ENCODE measurements at places on chromosomes 7 and 10.
A peak's percentile ranks its signal among the peaks of the same experiment; 100 is the strongest.

DNA sequence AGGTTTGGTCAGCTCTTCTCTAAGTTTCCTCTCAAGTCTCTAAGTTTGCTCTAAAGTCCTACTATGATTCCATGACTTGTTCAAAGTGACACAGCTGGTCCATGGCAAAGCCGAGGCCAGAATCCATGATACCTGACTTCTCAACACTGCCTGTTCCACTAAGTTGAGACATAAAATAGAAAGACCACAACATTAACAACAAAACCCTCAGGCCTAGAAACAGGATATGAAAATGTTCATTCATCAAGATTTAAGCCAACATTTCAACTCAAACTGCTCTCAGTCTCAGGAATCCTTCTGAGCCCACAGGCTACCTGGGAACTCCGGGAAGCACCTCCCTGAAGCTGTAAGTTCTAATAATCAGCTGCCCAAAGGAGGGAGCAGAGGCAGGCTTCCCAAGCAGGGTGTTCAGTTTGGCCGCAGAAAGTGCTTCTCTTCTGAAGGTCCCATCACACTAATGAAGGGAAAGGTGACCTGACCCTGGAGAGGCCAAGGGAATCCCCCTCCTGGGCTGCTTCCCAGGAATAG lies 62.9 kb downstream of the STK17A start:
- DNase-seq = no peak

- DNase-seq = no peak
Measured at GRCh38 chr7:45242698-45243097, 85.1 kb downstream of the RAMP3 start.

GRCh38 chr7:13198727-13199126 lies 511.3 kb downstream of the ARL4A start:
- no peak for DNase-seq

DNA sequence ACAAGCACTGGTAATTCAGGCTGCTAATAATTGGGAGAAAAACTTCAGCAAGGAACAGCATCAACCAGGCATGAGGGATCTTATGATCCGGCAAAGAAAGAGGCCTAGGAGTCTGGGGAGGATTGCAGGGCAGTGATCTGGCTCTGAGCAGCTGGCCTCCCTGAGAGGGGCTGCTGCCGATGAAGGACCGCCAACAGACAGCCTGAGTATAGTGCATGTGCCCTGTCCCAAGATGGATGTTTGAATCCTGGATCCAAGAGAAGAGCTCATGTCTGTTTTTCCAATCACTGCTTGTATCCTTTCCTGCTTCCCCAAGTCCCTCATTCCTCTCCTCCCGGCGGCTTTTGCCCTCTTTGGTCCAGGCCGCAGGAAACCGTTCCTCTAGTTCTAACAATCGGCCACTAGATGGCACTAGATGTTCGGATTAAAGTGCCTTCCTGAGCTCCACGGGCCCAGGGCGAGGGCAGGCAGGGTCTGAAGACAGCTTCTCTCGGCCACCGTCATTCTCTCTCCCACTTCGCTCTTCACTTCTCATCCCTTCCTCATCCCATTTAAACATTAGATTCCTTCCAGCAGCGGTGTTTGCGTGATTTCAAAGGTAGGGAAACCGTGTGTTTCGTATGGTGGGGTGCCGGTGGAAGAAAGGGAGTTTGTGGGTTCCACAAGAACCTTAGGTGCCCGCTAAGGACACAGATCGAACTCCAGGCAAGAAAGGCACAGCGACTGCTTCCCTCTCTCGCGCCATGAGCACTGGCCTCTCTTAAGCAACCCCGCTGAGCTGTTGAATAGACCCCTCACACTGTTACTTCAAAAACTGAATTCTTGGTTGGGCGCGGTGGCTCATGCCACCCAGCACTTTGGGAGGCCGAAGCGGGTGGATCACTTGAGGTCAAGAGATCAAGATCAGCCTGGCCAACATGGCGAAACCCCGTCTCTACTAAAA lies 82.4 kb downstream of the ADCYAP1R1 start:
- DNase-seq = peak; percentile 69

DNA sequence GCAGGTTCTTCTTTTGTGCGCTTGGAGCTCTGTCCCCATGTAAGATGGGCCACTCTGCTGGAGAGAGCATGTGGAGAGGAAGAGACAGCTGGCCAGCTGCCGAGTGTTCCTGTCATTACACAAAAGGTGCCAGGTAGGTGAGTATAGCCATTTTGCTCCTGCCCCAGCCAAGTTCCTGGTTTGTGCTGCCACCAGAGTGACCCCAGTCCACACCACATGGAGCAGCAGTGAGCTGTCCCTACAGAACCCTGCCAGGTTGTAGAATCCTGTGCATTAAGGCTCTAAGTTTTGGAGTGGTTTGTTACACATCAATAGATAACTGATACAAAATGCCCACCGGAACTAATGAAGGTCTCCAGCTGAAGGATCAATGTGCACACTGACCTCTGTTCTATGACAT lies 84.6 kb upstream of the GHITM start:
- no peak for DNase-seq

GRCh38 chr10:103350517-103351260 lies at the start of gene PCGF6:
Gene PCGF6, minus strand, starts transcription at chr10:103351140. Its CDS starts 74 bp downstream, at chr10:103351066.
- peak; percentile 68 for DNase-seq

DNA sequence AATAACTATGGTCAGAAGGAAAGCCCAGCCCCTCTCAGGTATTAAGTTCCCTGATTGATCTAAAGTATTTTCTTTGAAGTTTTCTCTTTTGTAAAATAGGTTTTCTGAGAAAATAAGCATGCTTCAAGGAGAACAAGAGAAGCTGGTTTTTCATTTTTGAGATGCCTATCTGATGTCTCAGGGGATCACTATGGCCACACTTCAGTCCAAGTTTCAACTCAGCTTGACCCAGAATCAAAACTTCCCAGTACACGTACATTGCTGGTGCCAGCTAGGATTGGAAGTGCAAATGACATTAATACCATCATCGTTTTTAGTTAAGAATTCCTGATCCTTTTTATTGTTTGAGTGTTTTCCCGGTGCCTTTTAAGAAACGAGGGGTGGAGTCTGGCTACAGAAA lies 7.2 kb downstream of the ITIH5 start:
- no peak for DNase-seq

GRCh38 chr7:106369352-106369751 lies 84.6 kb upstream of the NAMPT start:
- DNase-seq = no peak

- DNase-seq = no peak
Measured at GRCh38 chr7:116161728-116162127, 48.6 kb upstream of the TES start.

GRCh38 chr10:90985321-90985933 lies 64.5 kb upstream of the ANKRD1 start:
- no peak for DNase-seq

DNA sequence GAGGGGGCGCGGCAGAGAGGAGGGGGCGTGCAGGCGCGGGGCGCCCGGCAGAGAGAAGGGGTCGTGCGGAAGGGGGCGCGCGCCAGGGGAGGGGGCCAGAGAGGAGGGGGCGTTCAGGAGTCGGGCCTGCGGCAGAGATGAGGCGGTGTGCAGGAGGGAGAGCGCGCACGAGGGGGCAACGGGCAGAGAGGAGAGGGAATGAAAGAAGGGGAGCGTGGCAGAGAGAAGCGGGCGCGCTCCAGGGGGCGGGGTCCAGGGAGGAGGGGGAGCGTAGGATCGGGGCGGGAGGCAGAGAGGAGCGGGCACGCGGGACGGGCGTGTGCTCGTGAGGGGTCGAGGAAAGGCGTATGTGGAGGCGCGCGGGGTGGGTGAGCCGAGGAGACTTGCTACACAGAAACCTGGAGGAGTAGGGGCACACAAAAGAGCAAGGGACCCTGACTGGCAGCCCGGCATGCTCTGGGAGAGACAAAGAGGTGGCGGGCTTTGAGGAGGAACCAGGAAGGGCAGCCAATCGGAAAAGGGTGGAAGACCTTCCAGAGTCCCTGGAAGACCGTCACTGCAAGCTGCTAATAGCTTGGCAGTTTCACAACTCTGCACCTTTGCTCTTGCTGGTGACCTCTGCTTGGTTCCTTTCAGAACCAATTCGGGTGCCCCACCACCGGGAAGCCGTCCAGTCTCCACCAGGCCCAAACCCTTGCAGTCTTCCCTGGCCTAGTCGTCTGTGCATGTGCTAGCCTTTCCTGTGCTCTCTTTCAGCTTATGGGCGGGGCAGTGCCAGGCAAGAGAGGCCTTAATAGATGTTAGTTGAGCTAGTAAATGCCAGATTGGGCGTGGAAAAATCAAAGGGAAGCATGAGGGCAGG lies 639 bp downstream of the DYDC2 start:
- DNase-seq = no peak

- no peak for DNase-seq
Measured at GRCh38 chr7:30175636-30176147, 40.9 kb downstream of the MTURN start.

DNA sequence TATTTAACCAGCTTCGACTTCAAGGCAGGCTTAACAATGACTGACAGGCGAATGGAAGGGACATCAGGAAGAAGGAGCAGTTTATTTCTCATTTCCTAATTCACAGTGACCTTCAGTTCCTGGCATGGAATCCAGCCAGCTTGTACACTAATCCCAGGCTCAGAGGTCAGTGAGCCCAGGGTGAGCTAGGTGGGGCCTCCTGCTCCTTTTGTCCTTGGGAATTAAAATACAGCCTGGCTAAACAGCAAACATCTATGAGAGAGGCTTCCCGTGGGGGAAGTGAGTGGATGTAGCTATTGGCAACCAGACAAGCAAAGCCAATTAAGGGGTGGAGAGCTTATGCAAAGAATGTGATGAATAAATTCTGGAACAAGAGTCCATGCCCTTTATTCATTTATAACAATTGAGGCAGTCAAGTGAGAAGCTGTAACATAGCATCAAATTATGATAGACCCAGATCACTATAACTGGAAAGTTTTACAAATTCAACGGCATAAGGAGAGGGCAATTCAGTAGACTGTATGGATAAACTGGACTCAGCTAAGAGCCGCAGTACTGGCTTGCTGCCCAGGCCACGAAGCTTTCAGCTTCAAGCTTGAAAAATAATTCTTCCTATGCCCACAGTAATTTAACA lies 57.1 kb downstream of the STK17A start:
- no peak for DNase-seq

DNA sequence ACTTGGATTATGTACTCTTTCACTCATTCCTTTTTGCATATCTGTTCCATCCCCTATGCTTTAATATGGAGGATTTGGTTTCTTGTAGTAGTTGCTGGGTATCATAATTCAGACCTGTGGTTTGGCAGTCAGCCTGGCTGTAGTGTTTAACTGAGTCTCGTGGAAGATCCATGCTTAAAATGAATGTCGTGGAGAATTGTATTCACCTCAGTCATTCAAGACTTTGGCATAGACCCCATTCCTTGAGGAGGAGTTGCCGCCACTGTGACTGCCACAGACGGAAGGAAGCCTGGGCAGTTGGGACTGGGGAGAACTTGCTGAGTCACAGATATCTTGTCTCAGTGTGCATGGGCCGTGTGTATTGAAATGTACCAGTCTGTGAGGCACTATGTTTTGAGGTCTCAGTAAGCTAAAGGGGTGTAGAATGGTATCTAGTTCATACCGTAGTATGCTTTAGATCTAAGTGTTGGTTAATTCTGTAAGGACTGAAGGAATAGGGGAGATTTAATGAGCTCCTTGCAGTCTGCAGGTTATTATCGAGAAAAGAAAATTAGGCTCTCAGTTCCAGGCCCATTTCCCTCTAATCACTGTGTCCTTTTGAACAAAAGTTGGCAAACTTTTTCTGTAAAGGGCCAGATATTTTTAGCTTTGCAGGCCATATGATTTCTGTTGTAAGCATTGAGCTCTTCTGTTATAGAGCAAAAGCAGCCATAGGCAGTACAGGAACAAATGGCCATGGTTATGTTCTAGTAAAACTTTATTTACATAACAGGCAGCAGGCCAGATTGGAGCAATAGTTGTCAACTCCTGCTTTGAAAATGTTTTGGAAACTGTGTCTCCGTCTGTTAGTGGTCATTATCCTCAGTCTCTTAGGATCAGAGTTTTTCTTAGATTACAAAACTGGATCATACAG lies 76.8 kb downstream of the TPST1 start:
- DNase-seq = no peak

GRCh38 chr10:122055252-122055651 lies 66.3 kb downstream of the TACC2 start:
- no peak for DNase-seq

DNA sequence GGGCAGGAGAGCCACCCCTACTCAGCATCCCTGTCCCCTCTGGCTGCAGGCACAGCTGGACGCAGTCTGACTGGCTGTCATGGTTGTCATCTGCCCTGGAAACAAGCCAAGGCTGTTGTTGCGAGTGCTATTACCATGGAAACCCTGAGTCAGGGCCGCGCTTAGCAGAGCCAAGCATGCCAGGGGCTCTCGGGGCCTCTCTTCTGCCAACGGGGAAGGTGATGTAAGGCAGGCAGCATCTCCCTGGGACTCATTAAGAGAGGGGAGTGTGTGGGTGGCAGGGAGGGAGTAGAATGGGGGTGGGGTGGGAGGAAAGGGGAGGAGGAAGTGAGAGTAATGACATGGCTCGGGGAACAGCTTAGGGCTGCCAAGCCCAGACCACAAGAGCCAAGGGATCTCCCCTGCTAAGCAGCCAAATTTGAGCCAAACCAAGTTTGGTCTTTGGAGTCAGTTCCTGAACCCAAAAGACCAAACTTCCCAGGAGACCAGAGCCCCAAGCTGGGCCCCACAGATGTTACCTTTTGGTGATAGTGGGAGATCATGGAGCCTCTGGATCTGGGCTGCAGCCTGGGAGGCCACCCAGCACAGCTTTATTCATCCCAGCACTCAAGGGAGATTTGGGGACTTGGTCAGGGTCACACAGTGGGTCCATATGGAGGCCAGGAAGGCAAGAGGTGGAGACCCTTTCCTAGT lies 67.6 kb downstream of the TMEM130 start:
- DNase-seq = peak; percentile 8
